AML-193 (cell line): ENCODE measurements at places on chromosomes 1 and 21.

DNA sequence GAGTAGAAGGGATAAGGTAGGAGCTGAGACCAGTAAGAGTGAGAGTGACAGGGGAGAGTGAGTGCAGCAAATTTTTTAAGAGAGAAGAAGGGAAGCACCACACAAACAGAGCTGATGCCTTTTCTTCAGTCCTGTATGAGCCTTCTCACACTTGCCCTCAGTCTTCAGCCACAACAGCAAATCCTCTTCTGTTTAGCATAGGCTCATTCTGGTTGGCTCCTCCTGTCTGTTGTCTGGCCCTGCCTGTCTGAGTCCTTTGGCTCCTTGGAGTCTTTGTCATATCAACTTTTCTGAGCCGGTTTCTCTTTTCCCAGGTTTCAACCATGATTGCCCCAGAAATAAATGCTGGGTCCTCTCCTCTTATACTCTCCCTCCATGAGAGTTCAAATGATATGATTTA, 12.7 kb upstream of the CASQ1 start:
- DNase-seq, result no peak

GRCh38 chr1:111332190-111332589, 41.5 kb downstream of the CHIA start:
- no peak for DNase-seq

DNA sequence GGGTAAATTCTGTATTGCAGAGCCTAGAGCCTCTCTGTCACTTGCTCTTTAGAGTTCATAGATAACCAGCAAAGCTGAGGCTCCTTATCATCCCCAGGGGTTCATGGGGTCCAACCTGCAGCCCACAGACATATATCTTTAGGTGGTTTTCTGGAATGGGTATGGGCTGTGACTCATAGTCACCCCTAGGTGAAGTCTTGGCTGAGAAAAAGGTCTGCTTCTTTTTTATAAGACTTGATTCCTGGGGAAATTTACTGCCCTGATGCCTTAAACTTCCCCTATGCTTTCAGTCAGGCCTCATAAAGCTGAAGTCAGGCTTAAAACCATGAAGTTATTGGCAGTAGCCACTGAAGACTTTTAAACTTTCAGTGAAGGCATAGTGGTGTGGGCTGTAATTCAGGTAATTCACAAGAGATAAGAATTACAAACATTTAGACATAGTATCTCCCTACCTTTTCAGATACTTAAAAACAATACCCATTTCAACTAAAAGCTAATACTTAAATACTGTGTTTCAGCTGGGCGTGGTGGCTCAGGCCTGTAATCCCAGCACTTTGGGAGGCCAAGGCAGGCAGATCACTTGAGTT, 46.8 kb downstream of the MACO1 start:
- no peak for DNase-seq

GRCh38 chr1:32221980-32222755, at the start of the genes EIF3I and TMEM234:
Gene EIF3I, plus strand, starts transcription at chr1:32222407. Its CDS starts 35 bp downstream, at chr1:32222442.
Gene TMEM234, minus strand, starts transcription at chr1:32222353. Its CDS starts 31 bp downstream, at chr1:32222322.
- peak; percentile 84 for DNase-seq

GRCh38 chr1:12132078-12132477, 34.7 kb upstream of the TNFRSF1B start:
- DNase-seq, result no peak

GRCh38 chr1:35453031-35453430, 104.2 kb downstream of the KIAA0319L start:
- no peak for DNase-seq

GRCh38 chr1:217907504-217907903, 276.4 kb downstream of the SPATA17 start:
- DNase-seq, result no peak

DNA sequence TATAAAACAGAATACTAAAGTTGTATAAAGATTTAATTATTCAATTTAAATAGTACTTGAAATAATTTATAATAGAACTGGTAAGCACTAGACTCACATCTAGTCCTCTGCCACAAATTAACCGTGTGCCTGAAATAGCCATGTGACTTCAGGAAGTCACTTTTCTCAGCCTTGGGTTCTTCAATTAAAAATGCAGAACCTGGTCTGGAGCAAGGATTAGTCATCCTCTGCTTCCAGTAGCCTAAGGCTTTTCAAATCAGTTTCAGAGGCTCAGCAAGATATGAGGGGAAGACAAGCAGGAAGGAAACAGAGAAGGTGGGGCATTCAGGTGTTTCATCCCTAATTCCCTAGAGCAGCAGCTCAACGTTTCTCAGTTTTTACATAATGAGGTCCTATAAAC, 23.0 kb downstream of the DPH5 start:
- DNase-seq, result peak; percentile 74
